Effector CD4-positive, alpha-beta T cell (primary cell): ENCODE measurements at places on chromosomes 13 and 19.

GRCh38 chr13:66887088-66887487, 343.0 kb downstream of the PCDH9 start:
- DNase-seq: no peak

DNA sequence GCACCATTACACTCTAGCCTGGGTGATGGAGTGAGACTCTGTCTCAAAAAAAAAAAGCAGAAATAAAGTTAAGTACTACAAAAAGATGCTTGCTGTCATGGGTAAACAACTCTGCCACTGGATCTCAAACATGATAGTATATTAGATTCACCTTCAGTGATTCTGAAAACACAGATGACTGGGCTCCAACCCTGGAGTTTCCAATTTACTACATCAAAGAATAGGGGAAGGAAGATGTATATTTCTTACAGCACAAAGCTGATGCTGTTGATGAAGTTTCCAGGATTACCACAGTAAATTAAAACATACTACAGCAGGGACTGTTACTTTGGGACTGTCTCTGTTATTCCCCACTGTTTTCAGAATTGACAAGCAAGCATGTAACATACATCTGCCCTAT, 5.2 kb downstream of the ZNF561 start:
- no peak for DNase-seq

DNA sequence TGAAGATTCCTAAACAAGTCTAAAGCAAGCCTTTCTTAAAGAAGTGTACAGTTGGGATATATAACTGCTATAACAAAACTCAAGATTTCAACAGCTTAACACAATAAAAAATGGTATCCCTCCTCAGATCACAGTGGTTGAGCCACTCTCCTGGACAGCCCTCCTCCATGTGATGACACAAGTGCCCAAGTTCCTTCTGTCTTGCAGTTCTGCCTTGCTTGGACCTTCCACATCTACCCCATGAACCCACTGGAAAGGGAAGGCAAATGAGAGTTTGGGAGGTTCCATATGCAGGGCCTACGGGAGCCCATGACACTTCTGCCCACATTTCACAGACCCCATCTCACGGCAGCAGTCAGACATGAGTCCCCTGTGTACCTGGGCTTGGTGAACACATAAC, 659.2 kb downstream of the UQCRFS1 start:
- no peak for DNase-seq

DNA sequence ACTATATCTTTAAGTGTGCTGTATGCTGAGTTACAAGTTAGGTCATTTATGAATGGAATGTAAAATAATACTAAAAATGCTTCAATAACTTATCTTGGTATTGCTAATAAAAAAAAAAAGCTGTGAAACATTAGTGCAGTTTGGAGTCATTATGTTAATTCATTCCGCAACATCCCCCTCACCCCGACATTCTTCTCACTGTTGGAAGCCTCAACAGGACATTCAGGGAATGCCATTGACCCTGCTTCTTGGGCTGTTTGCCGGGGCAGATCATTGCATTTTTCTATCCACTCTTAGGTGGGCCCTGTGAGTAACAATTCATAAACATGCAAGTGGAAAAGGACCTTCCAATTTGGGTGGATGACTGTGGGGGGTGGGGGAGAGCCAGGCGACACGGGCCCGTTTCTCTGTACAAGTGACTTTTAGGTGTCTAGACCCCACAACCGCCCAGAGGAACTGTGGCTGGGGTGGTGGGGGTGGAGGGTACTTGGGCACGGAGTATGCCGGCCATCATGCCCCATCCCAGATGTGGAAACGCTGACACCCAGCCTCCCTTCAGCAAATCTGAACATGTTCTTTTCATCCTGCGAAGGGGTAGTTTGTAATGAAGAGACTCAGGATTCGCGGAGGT, 185.9 kb downstream of the ZNF536 start:
- DNase-seq: no peak

GRCh38 chr13:71021825-71022422, 845.1 kb downstream of the DACH1 start:
- no peak for DNase-seq

DNA sequence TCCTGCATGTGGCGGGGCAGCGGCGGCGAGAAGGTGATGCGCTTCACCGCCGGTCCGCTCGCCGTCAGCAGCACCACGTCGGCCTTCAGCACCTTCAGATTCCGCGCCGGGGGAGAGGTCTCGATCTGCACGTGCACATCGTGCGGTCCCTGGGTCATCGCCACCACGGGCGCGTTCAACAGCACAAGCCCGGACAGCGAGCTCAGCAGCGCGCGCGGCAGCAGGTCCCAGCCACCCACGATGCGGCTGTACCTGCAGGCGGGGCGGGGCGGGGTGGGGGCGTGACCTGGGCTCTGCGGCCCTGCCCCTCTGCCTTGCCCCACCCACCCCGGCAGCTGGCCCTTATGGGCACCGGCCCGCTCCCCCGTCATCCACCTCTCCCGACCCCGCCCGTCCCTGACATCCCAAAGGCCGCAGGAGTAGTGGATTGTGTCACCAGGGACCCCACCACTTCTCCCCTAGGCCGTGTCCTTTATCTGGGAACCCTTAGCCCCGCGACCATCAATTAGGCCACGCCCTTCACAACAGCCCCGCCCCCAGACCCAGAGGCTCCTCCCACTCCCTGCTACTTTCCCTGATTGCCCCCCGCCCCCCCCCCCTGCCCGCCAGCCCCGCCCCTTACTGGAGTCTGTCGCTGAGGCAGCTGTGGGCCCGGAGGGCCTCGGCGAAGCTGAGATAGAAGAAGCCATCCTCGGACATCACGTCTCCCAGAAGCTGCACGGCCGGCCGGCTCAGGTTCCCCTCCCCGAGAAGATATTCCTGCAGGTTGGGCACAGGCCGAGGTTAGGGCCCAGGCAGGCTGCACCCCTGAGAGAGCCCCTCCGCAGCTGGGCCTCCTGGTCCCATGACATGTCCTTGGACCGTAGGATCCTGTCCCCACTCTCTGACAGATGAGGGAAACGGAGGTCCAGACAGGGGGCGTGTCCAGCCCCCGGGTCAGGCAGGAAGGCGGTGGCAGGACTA, 6.1 kb downstream of the IL4I1 start:
- DNase-seq: peak; percentile 54

DNA sequence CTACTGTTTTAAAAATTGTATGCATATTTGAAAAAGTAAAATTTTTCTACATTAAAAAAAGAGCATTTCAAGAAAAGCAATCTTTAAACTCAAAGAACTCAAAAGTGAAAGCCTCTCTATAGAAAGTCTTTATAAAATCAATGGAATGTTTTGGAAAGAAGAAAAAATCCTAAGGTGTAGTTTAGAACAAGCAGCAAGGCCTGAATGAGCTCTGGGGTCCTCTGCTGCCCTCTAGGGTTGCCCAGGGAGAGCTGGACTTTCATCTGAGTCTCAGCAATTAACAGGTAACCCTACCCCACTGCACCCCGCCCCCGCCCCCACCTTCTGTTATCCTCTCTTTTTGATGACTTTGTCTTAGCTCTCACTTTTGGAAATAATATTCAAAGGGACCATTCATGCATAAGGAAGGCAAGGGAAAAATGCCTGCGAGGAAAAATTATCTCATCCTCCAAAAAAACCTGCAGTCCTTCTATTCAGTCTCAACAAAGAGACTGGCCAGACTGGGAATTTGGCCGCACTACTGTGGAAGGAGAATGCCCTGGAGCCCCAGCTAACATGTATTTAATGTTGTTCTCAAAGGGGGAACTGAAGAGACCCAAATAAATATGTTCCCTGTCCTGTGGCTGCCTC, 24.1 kb downstream of the SLC25A30 start:
- DNase-seq: no peak

- DNase-seq: no peak
These were observed 16.4 kb upstream of the UPF3A start for GRCh38 chr13:114264886-114265611.

DNA sequence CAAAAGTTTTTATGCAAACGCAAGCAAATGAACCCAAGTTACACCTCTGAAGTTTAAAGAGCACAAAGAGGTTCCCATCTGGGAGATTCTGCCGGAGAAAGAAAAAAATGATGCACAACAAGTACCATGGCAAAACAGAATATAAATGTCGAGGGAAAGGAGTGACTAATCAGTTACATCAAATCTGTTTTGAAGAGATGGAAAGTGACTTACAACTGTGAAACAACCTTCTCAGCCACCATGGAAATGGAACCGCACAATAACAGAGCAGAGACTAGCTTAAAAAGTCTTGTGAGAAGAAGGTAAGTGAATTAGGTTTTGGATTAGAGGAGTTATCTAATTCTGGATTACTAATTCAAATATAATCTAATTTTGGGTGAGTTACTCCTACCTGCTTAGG, 2.4 kb downstream of the HSPH1 start:
- no peak for DNase-seq

GRCh38 chr13:24261566-24261965, 47.8 kb upstream of the C1QTNF9 start:
- no peak for DNase-seq

DNA sequence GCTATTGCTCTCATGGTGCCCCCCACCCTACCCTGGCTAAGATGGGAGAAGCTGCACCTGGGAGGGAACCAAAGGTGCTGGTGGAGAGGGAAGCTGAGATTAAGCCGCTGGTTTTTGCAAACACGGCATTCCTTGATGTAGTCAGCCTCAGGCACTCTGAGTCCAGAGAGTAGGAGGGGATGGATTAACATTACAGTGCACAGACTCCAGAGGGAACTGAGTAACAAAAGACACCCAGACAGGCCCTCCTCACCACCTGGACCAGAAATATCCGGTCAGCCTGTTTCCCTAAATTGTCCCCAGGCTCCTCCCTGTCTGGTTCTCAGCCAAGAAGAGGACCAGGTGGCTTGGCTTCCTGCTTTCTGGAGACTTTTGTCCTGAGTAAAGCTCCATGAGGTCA, 28.9 kb upstream of the PABPC3 start:
- DNase-seq: no peak

DNA sequence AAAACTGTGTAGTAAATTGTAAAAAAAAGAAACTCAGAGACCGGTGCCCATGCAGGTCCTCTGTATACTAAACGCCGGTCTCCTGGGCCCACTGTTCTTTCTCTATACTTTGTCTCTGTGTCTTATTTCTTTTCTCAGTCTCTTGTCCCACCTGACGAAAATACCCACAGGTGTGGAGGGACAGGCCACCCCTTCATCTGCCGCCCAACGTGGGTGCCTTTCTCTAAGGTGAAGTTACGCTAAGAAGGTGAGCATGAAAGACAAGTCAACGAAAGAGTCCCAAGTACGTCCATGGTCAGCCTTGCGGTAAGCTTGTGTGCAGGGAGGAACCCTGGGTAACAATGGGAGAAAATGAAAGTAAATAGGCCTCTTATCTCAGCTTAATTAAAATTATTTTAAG, 48.0 kb upstream of the WASF3 start:
- no peak for DNase-seq

DNA sequence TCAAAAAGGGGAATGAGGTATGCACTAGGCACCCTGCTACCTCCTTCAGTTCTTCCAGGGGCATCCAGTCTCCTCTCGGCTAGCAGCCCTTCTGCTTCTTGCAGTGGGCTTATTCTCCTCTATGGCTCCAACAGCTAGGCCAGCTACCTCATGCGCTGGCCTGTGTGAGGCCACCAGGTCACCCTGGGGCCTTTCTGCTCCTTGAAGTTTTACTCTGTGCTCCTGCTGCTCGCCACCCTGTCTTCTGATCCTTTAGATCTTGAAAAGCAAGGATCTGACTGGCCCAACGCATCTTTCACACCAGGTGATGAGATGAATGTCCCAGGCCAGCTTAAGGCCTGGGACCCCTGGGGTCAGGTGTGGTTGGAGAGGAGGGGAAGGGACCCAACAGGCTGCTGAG, 66.2 kb downstream of the RUBCNL start:
- DNase-seq: no peak

- DNase-seq: no peak
These were observed 108.3 kb upstream of the FRY start for GRCh38 chr13:31923134-31923763.

GRCh38 chr19:56504581-56504980, 3.1 kb upstream of the ZNF471 start:
- no peak for DNase-seq
